CD4-positive, alpha-beta T cell treated with Interleukin-4 for 4 hours (primary cell): ENCODE measurements at places on chromosomes 4 and X.

- no peak for DNase-seq
These were observed 222.4 kb downstream of the SLIT2 start for GRCh38 chr4:20474119-20474518.

GRCh38 chrX:23511793-23512192, 155.5 kb upstream of the PRDX4 start:
- DNase-seq = no peak

- no peak for DNase-seq
These were observed 923.6 kb upstream of the TENM3 start for GRCh38 chr4:181319629-181320028.

DNA sequence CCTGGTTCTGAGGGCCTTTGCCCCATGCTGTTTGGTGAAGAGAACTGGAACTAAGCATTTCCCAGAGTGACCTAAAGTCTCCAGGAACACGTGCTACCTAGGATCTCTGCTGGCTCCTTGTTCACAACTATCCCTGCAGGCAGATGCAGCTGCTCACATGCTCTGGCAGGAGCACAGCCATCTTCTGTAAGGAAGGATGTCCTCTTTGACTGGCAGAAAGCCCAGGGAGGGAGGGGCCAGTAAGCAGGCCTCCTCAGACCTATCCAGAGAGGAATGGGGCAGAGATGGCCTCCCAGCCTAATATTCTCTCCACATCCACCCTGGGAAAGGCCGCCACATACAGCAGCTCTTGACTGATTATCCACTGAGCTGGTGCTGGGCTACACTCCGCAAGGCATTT, 142.8 kb upstream of the EOLA2 start:
- no peak for DNase-seq

GRCh38 chr4:168908093-168908492, 102.0 kb downstream of the CBR4 start:
- DNase-seq = no peak

DNA sequence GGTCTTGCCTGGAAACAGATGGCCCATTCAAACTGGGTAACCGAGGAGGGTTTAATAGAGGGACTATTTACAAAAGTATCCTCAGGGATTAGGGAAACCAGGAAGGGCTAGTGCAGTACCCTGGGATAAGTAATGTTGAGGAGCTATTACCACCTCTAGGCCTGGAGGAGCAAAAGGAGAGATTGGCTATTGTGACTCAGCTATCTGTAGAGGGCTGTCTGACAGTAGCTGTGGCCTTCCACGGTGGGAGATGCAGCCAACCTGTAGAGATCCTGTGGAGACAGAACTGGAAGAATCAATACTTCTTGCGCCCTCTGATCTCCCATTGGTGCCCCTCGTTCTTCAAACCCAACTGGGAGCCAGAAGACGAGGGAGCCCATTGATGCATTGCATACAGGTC, 34.1 kb upstream of the RPS6KA3 start:
- no peak for DNase-seq

DNA sequence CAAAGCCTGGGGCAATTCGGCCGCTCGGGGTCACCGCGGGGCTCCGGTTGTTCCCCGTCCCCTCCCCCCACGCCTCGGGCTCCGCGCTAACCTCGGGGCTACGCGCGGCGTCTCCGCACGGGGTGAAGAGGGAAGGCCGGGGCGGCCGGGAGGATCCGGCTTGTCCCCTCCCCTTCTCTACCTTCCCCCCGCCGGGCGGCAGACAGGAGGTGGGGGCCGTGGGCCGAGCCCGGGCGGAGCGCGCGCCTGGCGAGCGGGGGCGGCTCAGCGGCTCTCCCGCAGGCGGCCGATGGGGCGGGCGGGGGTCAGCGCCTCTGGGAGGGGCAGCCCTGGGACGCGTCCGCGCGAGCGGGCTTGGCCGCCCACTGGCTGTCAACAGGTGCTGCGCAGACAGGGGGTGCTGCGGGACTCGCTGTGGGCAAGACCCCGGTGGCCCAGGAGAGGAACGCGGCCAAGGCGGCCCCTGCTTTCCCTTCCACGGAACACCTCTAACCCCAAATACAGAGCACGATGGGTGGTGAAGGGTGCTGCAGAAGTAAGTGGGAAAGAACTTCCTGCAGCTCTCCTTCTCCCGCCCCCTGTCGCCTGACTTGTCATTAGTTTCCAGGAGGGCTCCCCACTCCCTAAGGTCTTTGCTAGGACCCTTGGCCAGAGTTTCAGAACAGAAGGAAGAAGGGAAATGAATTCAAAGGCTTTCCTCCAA, at the start of gene PDGFC:
Gene PDGFC (minus strand): TSS at position 124 of the 703 bp plus-strand sequence. CDS start 896 bp downstream, outside the sequence.
- no peak for DNase-seq

- DNase-seq = no peak
These were observed 10.4 kb upstream of the DRD5 start for GRCh38 chr4:9771034-9771433.

- DNase-seq = no peak
These were observed 2441.7 kb downstream of the ARAP2 start for GRCh38 chr4:33802578-33802977.

GRCh38 chrX:40175511-40176350, 78.0 kb upstream of the BCOR start:
- peak; percentile 81 for DNase-seq

DNA sequence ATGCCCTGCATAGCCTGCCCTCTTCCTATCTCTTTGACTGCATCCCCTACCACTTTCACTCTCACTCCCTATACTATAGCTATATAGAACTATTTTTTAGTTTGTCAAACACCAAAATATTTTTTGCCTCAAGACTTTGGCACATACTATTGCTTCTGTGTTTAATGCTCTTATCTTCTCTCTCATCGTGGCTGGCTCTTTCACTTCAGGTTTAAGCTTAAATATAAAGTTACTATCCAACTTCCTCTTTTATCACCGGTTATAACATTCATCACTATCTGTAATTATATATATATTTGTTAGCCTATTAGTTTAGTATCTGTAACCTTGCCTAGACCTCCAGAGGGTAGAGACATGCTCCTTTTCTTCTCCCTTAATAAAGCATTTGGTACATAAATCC, 11.5 kb upstream of the HMGB2 start:
- DNase-seq = no peak

DNA sequence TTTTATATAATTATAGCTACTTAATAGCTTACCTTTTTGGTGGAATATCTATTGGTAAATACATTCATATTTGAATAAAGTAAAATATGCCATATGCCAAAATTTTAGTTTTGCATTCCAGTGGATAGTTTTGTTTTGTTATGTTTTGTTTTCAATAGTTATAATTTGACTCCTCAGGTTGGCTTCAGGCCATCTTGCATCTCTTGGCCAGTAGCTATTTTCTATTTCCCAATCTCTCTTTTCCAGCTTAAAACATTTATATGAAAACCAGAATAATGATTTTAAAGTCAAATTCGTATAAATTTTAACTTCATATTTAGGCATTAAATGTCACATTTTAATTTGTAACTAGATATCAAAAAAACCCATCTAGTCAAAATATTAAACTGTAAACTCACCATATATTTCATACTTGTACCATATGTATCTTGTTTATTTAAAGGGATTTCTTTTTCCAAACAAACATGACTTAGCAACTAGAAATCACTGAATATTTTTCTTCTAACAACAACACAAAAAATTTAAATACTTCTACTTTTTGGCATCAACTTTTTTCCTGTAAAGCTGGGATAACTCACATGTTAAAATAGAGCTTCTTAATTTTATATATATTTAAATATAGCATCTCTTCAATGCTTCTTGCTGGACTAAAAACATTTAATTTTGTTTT, 1209.6 kb downstream of the PCDH7 start:
- no peak for DNase-seq

- no peak for DNase-seq
These were observed 575.5 kb downstream of the GBA3 start for GRCh38 chr4:23268072-23268771.

- no peak for DNase-seq
These were observed 37.8 kb upstream of the CDS1 start for GRCh38 chr4:84545093-84545492.

- DNase-seq = no peak
These were observed 39.5 kb upstream of the ZNF330 start for GRCh38 chr4:141180991-141181761.

GRCh38 chrX:54920610-54921426, at the start of gene TRO:
TRO (plus strand) TSS chrX:54920824; CDS start chrX:54922247, 1,423 bp downstream.
- no peak for DNase-seq

GRCh38 chr4:119238068-119238722, 25.7 kb downstream of the USP53 start:
- DNase-seq = no peak

DNA sequence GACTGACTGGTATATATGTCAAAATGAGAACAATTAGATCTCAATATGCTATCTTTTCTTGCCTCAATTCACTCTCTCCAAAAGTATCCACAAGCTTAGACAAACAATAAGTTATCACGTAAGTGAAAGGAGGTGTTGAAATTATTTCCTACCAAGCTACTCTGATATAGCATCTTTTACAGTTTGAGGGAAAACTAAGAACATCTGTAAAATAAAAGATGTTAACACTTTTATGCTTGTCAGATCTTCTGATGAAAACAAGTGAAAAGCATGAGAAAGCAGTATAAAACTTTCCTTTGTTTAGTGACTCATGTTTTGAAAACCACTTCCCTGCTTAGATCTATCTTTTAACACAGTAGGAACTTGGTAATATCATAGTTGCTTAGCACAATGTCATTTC, 8.4 kb upstream of the MAB21L2 start:
- DNase-seq = no peak
